Activated CD4-positive, alpha-beta T cell treated with anti-CD3 and anti-CD28 coated beads, Interleukin-2, amount 50 U/mL, for 16 hours (primary cell): ENCODE measurements at places on chromosomes 4 and X.

DNA sequence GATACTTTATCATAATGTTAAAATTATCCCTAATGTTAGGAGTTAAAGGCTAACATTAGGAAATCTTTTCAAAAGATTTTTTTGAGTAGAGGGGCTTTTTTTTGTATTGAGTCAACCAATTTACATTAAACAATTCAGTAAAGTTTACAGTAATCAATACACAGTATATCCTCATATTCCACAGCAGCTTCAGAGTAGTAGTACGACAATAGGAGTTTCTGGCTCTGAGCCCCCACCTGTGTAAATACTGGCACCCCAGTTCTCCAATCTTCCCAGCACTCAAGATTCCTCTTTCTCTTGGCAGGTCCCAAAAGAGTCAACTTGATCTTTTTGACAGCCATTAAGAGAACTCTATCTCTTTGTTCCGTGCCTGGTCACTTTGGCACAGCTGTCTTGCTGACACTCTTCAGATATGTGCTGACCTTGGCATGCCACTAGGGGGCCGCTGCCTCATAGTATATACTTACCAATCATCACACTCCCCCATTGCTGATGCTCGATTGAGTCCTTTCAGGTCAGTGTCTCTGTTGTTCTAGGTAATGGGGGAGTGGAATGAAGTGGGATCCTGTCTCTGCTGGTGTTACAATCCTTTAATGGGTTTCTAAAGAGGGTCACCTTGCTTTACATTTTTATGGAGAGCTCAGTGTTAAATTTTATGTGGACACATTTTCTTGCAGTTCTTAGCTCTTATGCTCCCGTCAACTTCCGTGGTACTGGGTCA lies 19.5 kb upstream of the CCNI start:
- peak; percentile 70 for DNase-seq

DNA sequence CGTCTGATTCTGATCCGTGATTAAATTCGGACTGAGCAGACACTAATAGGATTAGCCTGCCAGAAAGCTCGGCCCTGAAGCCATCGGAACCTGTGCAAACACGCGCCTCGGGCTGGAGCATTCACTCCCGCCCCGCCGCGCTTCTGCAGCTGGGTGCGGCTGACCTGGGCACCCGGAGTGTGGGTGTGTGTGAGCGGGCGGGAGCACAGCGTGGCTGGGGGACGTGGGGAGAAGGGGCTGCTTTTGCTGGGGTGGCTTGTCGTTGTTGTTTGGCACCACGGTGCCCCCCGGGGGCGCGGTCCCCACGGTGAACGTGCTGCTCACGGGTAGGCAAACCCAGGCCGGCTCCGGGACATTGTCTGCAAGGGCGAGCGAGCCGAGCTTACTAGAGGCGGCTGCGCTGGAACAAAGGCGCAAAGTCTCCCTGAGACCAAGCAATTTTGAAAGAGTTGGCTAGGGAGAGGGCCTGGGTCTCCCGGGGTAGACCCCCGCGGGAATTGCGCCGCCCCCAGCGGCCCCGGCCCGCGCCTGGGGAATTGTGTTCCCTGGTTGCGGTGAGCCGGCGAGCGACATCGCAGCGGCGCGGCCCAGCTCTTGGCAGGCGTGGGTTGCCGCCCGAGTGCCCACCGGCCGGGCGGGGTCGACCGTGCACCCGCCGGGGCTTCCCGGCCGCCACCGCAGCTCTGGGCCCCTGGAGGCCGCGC lies 1.4 kb downstream of the MAMLD1 start:
- DNase-seq, result no peak

- no peak for DNase-seq
Observed at GRCh38 chr4:47465004-47465403, 1.5 kb upstream of the COMMD8 start.

GRCh38 chrX:75155447-75155826 lies 646 bp downstream of the ABCB7 start:
- peak; percentile 32 for DNase-seq

GRCh38 chrX:13990126-13990800 lies 39.4 kb downstream of the GEMIN8 start:
- no peak for DNase-seq

DNA sequence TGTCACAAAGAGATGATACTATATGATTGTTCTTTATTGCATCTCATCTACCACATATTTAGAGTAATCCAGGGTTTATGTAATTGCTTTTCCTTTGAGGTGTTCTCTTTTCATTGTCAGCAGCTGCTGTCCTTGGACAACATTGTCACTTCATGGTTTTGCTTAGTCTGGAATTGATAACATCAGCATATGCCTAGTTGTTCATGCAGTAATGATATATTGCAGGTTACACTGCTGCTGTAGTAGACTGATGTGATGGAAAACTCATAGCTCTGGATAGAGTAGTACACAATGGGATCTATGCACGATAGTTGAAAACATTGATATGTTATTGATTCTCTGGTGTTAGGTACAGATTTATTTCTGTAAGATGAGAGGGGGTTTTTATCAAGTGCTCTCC lies 13.7 kb downstream of the NEIL3 start:
- no peak for DNase-seq

DNA sequence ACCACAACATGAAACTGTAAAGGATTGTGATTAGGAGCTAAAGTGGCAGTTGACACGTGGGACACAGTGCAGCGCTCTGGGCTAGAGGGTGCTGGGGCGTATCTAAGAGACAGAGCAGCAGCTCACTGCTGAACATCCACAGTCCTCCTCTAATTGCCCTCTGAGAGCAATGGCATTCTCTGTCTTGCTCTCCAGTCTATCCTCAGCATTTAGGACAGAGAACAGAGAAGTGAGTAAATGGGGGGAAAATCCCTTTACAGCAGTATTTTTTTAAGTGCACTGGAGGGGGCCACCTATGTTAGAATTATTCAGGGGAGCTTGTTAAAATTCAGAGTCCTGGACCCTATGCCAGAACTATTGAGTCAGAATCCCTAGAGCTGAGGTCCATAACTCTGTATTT lies 4.2 kb upstream of the TMEM154 start:
- peak; percentile 17 for DNase-seq

DNA sequence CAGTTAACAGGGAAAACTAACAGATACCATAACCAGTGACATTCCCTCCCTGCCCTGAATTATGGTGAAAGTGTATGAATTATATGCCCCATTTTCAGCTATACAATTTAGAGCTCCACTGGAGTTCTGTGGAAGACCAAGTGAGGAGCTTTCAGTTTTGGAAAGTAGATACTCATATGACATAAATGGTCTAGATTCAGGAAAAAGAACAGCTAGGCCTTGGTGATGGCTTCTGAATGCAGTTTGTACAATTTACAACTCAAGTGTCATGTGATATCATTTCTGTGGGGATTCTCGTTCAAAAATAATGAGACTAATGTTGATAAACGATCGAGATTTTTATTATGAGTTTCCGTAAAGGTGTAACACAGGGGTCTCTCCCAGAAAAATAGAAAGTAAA lies 8.2 kb upstream of the SEC24B start:
- DNase-seq, result no peak

DNA sequence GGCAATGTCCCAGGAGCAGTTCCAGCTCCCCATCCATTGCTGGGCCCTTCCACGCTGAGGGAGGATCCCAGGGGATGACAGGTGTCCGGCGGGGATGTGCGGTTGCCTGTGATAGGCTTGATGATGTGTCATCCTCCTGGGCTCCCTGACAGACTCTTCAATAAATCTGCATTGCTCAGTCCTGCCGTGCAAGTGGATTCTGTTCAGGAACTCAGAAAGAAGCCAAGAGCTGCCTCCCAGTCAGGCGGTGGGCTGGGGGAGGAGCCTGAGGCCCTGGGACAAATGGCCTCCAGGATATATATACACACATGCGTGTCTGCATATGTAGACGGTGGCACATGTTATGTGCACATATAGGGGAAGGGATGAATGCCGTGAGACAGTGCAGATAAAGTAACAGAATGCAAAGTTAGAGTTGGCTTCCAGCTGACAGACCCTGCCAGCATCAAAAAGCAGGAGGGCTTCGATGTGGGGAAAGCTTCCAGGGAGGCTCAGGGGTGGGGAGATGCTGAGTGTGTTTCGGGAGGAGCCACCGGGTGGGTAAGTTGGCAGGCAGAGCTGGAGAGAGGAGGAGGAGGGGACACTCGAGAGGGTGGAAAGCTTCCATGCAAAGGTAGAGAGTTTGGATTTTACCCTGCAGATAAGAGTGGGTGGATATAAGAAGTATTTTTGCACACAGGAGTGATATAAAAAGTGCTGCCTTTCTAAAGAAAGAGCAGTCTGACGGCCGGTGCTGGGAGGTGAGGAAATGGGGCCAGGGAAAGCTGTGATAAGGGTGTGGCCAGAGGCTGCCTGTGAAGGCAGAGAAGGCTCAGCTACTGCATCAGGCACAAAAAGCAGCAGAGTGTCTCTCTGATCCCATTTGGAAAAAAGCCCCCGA lies 28.5 kb upstream of the CRMP1 start:
- no peak for DNase-seq

GRCh38 chr4:39706334-39706733 lies 8.4 kb downstream of the UBE2K start:
- DNase-seq, result no peak

DNA sequence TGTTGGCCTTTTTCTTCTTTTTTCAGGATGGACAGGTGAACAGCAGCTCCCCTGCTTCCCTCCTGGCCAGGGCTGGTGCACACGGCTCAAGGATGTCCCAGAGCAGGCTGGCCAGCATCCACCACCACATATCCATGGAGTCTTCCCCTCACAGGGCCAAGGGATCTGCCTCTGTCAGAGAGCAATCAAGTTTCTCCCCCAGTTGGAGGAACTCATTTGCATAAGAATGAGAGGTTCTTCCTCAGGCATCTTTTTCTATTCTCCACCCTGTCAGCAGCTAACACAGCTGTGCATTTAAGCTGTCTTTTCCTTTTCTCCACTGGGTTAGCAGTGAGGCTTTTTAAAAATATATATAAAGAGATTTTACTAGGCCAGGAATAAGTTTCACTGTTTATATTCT lies 143.8 kb downstream of the ANAPC10 start:
- DNase-seq, result no peak

- DNase-seq, result no peak
Observed at GRCh38 chrX:115191490-115192243, 2.5 kb downstream of the RBMXL3 start.

- no peak for DNase-seq
Observed at GRCh38 chrX:26295425-26295824, 79.5 kb downstream of the MAGEB5 start.

DNA sequence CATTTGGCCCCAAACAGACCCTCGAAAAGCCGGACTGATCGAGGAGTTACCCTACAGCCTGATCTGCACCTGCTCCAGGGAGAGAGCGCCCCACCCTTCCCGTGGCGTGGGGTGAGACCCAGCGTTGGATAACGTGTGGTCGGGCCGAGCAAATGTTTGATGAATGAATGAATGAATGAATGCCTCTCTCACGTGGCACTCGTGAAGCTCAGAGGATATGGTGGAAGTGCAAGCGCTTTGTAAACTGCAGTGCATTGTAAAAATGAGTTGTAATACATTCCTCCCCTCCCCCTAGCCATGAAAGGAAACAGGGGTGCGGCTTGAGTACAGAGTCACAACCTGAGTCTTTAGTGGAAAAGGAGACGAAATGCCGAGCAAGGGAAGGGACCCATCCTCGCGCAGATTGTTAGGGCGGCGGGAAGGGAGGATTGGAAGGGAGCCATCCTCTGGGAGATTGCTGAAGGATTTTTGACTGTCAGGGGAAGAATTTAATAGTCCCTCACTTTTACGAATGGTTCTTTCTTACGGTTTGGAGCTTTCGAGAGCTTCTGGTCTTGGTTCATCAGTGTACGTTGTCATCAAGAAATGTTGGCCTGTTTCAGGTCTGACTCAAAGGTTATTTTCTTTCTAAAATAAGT lies 772 bp upstream of the FBXW7 start:
- DNase-seq, result peak; percentile 81

- DNase-seq, result no peak
Observed at GRCh38 chr4:8910100-8910821, 38.6 kb upstream of the HMX1 start.

- no peak for DNase-seq
Observed at GRCh38 chr4:93896516-93896915, 68.0 kb downstream of the ATOH1 start.

- no peak for DNase-seq
Observed at GRCh38 chrX:69748055-69748454, 132.1 kb downstream of the EDA start.
